ENCODE measurements at places on chromosomes 2 and 18.

- DNase-seq = no peak
Measured at GRCh38 chr2:56130463-56131070, 53.2 kb upstream of the CCDC85A start.

DNA sequence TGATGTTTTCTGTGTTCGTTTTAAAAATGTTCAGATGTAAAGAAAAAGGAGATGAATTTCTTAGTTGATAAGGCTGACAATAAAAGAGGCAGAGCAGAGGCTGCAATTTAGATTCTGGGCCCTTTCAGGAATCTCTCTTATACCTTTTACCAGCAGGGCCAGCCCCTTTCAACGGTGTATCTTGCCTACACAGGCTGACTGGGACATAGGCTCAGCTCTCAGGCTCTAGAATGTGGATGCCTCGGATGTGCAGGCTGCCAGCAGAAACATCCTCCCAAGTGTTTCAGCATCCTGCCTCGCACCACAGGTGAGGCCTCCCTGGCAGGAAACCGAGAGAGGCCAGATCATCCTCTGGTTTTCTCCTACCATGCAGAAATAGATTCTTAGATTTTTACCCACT, 3.4 kb downstream of the C2orf80 start:
- DNase-seq = no peak

GRCh38 chr2:12335995-12336394, 380.7 kb upstream of the TRIB2 start:
- no peak for DNase-seq

GRCh38 chr2:161400076-161400475, 16.0 kb upstream of the TBR1 start:
- DNase-seq = no peak

- DNase-seq = no peak
Measured at GRCh38 chr2:72041638-72042111, 106.0 kb downstream of the CYP26B1 start.

DNA sequence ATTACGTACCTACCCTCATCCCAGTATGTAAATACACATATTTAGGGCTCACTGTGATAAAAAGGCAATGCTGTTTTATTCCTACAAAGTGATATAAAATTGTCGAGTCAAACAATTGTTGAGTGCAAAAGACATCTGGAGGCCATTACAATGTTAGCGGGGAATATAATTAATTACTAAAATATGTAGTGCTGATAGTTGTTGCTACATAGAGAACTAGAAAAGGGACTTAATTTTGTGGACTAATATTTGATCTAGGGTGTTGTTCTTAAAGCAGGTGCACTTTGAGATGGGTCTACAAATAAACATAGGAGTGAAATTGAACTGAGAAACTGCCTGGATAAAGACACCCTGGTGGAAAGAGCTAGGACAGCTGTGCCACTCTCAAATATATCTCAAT, 300.1 kb downstream of the NOL4 start:
- no peak for DNase-seq

DNA sequence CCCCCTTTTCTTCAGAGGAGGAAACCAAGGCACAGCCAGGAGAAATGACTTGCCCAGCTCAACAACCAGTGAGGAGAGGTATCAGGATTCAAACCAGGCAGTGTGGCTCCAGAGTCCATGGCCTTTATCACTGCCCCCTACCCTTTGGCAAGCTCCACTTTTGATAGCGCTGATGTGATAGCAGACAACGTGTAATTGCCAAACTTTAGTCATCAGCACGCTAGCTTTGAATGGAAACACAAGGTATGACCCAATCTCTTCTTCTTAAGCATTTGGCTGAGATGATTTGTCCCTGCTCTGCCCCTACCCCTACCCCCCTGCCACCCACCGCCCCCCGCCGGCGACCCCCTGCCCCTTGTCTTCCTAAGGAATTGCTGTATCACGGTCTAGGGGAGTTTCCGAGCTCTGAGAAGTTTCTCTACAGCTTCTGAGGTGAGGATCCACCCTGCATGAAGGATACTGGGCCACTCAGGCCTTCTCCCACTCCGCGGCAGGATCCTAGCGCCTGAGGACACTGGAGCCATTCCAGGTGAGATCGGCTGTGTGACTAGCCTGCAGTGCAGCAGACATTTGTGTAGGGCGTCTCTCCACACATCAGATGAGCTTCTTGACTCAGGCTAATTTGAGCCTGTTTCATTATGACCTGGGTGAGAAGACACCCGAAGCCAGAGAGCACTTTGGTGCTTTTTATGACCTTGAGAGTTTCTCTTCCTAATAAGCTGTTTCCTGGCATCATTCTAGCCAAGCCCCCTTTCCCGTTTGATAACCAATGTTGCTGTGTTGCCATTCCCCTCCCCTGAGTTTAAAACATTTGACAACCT, 75.1 kb upstream of the MAP4K4 start:
- no peak for DNase-seq

DNA sequence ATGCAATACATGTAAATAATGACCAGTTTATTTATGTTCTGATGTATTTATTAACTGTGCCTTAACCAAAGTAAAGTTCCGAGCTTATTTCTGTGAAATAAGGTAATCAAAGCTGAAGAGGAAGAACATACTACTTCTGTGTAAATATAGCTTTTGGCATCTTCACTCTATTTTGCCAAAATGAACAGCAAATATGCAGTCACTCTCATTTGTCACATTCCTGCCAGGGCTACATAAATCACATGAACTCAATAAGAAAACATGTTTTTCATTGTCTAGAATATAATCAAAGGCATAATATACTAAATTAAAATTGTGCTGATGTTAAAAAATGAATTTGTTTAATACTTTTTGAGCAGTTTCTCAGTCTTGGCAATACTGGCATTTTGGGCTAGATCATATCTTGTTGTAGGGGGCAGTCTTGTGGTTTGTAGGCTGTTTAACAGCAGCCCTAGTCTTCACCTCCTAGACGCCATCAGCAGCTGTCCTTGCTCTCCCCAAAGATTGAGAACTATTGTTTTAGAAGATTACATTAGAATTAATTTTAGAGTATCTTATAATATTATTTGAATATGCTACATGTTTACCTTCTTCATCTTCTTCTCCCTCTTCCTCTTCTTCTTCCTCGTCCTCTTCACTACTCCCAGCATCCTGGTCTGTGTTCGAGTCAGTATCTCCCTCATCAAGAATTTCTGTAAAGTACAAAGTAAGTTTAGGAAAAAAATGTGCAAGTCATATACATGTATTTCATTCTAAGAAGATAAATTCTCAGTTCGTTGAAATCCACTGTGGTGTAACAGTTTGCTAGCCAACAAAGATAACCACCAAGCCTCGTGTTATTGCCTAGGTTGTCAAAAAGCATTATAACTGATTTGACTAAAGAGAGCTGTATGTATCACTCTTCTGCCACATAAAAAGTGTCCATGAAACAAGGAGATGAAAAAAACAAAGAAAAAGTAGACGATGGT, 41.5 kb downstream of the CWC22 start:
- DNase-seq = no peak

DNA sequence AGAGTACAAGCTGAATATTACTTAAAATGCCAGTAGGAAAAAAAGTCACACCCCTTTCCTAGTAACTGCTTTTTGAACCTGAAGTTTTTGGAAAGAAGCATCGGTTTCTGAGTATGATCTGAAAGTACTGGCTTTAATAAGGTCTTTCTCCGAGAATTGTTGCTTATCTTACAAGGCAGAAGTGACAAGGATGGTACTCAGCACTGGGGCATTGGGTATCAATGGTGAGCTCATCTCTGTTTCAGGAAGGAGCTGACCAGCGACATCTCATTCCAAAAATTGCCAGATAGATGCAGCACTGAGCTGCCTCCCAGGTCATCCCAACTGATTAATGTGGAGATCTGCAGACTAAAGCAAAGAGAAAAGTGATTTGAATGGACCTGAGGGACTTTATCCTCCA, 85.4 kb downstream of the FMNL2 start:
- no peak for DNase-seq

DNA sequence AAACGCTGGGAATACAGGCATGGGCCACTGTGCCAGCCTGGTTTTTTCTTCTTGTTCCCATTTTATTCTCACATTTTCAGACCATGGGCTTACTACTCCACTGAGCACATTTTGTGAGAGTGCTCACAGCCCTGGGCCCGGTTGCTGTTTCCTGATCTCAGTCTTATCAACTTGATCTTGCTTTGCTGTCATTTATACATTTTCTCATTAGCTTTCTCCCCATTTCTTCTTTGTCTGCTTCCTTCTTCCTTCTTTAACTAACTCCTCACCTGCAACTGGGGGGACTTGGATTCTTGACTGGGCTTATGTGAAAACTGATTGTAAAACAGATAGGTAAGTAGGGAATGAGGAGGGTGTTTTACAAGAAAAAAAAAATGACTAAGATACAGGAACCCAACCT, 117.3 kb downstream of the PLB1 start:
- no peak for DNase-seq

DNA sequence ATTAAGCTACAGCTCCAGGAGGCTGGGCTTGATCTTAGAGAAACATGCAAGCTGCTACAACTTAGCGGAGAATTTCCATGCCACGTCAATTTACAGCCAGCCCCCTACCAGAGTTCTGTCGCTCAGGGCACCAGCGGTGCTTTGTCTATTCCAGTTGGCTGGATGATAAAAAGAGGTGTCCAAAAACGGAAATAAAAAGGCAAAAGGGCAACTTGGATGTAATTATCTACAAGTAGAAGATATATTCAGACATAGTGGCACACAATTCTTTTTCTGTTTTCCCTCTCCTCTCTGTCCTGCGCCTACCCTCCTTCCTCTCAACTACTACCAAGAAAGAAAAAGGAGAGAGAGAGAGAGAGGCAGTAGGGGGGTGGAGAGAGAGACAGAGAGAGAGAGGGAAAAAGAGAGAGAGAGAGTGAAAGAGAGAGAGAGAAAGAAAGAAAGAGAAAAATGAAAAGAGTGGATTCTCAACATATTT, 363 bp upstream of the RFTN2 start:
- DNase-seq = no peak

DNA sequence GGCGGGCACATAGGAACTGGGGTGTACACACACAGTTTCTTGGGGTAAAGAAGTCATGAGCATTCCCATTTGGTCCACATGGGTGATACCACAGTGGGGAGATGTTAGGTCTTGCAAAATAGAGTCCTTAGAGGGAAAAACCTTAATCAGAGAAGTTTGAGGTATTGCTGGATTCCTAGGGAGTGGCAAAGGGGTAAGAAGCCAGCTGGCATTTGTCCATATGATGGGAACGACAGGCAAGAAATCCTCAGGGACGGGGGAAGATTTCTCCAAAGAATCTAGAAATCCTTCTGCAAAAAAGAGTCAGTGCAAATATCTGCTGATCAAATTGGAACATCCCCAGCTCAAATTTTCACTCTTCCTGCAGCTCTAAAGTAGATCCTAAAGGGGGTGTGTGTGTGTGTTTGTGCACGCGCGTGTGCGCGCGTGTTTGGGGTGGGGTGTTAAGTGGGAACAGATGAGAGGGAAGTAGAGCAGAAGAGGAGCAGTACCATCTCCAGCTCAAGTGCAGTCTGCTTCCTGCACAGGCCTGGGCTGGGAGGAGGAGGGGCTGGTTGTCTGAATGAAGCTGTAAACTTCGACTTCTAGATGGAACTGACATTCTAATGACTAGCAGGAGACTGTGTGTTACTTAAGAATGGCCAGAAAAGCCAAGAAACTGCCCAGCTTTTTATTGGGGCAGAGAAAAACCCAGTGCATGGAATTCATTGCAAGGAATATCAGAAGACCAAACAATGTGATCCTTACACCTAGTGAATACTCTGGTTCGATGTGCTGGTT, 168.0 kb downstream of the SPP2 start:
- DNase-seq = no peak

DNA sequence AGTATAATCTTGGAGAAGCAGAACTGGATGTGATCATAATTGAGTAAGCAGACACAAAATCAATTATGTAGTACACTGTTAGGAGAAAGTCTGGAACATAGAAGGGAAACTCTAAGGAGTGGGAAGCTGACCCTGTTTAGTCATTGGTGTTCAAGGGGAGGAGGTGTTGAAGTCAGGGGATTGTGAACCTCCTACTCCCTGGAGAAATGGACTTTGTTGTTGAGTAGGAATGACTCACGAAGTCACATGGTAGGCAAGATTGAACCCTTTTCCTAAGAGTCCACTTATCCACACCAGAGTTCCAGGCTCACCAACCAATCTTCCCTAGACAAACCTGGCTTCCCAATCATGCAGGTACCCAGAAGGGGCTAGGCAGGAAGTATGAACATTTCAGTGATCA, 81.0 kb upstream of the BCL11A start:
- no peak for DNase-seq

DNA sequence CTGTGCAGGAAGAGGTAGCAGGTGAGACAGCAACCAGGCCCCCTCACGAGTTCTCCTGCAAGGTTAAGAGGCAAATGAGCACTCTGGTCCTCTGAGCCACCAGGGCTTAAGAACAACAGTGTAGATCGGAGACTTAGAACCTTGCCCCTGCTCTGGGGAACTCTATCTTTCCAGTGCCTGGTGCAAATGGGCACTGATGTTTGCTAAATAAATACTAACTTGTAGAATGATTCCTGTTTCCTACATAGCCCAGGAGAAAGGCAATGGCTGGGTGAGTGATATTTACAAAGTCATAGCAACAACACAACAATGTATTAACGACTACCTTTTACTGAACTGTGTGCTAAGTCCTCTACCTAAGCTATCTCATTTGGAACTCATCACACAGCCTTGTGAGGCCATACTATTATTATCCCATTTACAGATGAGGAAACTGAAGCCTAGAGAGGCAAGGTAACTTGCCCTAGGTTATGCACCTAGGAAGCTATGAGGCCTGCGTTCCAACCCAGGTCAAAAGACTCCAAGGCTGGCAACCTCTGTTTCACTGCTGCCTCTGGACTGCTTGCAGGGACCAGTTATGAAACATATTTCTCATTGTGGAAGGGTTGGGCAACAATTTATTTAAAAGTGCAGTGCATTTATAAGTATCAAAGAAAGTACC, 4.3 kb downstream of the ATP8B1 start:
- no peak for DNase-seq

DNA sequence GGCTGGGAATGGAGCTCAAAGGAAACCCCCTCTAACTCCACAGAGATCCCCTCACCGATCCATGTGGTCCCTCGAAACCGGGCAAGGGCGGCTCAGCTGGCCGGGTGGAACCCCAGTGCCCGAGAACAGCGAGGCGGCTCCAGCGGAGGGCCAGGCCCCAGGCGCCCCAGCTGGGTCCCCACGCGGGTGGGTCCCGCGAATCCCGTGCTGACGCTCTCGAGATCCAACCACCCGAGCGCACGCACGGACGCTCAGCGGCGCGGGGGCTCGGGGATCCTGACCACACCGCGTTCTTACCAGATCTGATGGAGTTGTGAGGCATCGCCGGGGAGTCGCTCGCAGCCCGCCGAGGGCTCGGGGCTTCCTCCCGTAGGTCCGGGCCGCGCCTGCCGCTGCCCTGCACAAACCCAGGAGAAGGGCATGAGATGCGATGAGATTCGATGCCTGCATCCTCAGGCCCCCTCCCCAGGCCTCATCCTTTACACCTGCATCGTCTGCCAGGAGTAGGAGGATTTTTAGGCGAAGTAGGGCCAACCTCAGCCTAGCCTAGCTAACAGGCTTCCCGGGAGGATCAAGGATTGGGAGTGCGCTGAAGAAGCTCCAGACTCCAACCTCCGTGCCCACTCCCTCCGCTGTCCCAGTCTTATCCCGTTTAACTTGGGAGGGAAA, 514 bp downstream of the PAX8 start:
- DNase-seq = no peak

Measured in effector memory CD4-positive, alpha-beta T cell (primary cell).